NCI-H1092 treated with DMSO at 0.1 percent for 48 hours (cell line): ENCODE measurements at places on chromosomes 4 and X.
A peak's percentile ranks its signal among the peaks of the same experiment; 100 is the strongest.

DNA sequence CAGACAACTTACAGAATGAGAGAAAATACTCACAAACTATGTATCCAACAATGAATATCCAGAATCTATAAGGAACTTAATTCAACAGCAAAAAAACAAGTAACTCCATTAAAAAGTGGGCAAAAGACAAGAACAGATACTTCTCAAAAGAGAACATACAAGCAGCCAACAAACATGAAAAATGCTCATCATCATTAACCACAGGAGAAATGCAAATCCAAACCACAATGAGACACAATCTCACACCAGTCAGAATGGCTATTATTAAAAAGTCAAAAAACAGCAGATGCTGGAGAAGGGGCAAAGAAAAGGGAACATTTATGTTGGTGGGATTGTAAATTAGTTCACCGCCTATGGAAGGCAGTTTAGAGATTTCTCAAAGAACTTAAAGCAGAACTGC, 150.3 kb downstream of the FGF16 start:
- no peak for DNase-seq

DNA sequence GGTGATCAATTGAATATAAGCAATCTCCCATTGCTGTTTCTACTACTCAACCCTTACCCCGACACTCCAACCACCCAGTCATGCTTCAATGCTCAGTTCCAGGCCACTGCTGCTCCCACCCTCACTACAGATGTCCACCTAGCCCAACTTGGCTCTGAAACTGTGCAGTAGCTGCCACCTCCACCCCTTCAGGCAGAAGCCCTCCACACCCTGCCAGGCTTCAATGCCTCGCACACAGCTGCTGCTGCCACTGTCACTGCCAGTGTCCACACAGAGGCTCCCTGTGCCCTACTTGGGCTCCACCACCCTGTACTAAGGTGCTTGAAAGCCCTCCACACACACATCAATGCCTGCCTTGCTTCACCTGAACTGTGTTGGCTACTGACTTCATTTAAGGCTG, 34.6 kb downstream of the LAMTOR3 start:
- no peak for DNase-seq

DNA sequence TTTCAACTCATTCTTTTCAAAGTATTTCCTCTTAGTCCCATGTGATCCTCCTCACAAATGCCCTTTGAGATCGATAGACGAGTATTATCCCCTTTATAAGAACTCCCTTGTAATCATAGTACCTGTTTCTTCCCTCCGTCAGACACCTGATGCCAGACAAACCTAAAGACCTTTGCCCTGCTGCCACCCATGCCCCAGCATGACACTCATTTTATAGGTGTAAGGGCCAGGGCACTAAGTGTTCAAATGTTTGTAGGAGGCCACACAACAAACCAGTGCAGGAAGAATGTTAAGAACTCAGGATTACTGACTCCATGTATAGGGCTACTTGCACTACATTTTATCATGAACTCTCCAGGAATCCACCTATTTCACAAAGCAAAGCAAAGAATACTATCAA, 115.6 kb upstream of the DIAPH2 start:
- no peak for DNase-seq

DNA sequence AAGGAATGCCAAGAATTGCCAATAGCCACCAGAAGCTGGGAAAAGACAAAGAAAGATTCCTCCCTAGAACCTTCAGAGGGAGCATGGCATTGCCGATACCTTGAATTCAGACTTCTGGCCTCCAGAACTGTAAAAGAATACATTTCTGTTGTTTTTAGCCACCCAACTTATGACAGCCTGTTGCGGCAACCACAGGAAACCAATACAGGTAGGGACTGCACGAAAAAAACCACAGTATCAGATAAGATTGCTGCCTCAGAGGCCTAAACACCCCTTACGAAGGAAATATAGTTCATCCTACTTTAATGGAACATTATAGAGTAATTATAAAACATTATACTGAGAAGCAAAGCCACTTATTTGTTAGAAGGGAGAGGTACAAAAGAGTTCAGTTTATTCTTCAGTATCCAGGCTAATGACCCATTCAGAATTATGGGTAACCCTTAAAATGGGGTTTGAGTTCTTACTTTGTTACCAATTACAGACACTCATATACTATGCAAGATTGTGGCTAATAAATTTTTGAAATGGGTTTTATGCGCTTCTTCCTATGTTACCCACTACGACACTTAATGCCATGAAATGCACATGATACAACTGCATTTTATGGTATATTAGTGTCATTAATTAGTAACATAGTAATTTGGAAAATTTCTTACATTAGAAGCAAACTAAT, 37.4 kb upstream of the SMIM10L2A start:
- DNase-seq: no peak

GRCh38 chrX:15269618-15270521, at the start of gene ASB9:
Gene ASB9 (minus strand): TSS chrX:15270083. CDS start chrX:15269874, 209 bp downstream.
- no peak for DNase-seq

DNA sequence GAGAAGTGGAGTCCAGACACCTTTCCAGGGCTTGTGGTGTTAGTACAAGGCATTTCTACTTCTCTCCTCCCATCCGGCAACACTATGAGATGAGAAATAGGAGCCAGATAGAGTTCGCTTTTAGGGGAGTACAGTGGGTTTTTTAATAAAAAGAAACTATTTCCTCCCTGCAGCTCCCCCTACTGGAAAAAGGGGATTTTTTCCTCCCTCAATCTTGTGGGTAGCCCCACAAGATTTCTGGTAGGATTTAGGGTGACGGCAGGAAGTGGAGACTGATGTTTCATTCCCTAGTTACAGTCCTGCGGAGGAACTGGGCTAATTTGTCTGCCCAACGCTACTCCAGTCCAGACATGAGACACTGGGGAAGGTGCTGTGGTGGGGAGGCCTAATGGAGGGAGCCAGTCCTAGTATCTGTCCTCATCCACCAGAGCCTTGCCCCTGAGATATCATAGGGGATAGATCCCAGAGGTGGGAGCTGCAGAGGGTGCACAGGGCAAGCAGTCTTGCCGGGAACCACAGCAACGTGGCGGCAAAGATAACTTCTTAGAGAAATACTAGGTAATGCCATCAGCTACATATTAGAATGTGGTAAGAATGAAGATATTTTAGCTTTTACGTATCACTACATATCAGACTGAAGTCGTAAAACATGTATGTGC, 45.5 kb upstream of the PRKG2 start:
- DNase-seq: no peak

DNA sequence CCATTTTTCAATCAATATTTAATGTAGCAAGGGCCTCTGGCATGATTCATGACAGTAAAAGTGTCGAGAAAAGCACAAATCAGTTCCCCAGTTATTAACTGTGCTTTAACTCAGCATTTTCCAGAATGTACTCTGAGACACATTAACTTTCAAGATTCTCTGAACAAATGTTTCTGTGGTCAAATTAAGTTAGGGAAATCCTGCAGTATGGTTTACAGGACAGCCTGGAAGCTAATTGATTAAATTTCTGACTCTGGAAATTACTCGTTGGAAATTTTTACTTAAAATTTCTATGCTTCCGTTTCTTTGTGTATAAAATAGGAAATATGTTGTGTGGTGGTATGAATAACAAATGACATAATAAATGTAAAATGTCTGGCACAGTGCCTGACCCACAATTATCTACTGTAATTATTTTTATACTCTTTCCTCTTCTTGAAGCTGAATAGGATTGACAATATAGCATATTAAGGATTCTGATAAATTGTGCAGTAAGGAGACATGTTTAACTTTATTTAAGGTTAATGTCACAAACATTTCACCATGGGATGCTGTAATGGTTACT, 33.7 kb downstream of the STK32B start:
- DNase-seq: no peak

DNA sequence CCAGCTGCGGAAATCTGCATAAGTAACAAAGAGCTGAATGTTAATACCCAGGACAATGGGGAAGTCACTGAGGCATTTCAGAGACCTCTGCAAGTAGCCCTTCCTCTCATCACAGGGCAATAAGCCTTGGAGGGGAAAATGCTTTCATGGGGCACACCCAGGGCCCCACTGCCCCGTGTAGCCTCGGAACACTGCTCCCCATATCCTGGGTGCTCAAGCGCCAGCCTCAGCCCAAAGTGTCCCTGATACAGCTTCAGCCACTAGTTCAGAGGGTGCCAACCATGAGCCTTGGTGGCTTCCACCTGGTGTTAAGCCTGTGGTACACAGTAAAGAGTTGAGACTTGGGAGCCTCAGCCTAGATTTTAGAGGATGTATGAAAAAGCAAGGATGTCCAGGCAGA, 402.8 kb upstream of the CXorf51A start:
- DNase-seq: no peak

GRCh38 chr4:4391866-4392265, 5.0 kb downstream of the NSG1 start:
- no peak for DNase-seq

- no peak for DNase-seq
Measured at GRCh38 chr4:106647451-106647850, 278.9 kb upstream of the GIMD1 start.

DNA sequence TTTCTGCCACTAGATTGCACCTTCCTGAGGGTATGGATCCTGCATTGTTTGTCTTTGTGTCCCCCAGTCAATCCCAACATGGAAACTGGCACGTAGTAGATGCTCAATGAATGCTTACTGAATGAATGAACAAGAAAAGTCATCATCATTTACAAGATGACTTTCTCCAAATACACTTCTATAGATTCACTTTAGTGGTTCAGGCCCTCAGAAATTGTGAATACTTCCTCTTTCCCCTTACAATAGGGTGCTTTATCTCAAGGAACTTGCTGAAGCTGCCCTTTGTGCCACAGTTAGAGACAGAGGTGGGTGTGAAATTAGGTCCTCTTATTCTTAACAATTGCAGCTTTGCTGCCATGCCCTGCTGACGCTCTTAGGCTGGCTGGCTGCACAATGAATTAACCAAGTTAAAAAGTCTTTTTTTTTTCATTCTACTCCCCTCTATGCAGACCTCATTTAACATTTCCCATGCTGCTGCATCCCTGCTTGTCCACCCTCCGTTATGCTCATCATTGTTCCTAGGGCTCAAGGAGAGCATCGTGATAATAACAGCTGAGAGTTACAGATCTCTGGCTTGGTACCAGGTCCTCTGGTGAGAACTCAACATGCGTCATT, 108.0 kb upstream of the ZNF518B start:
- no peak for DNase-seq

GRCh38 chrX:74924449-74925224, 615 bp downstream of the NEXMIF start:
- peak; percentile 81 for DNase-seq

GRCh38 chrX:122586831-122587230, 597.2 kb upstream of the GRIA3 start:
- no peak for DNase-seq

- DNase-seq: peak; percentile 82
Measured at GRCh38 chr4:165464813-165465381, 86.1 kb downstream of the CPE start.

- DNase-seq: peak; percentile 87
Measured at GRCh38 chrX:44675362-44676024, 132.8 kb upstream of the FUNDC1 start.

DNA sequence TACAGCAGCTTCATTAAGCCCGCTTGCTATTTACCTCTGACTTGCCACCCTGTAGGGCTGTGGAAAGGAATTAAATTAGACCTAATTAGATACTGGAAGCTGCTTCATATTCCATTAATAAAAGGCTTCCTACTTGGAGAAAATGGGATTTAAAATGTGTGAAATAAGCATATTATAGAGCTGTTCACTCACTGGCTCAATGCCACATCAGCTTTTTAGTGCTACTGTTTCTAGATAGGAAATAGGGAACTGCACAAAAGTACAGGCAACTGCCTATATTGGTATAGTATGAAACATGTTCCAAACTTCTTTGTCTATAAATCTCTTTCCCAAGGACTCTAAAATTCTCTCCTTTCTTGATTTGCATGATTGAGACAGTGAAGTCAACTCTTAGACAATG, 407.9 kb upstream of the AADAT start:
- no peak for DNase-seq

DNA sequence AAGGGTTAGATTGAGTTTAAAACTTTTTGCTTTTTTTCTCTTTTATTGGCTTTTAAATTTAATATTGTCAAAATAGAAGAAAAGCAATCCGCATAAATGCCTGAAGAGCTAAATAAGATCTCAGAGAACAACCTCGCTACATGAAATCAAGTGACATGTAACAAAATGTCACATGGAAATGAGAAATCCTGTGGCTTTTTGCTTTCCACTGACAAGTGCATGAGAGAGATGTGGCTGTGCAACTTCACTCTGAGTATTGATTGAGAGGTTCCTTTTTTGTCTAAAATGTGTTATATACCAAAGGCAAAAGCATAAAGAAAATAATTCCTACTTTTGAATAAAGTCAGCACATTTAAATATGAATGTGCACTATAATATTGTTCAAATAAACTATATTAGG, 263.5 kb downstream of the MAPK10 start:
- DNase-seq: no peak

DNA sequence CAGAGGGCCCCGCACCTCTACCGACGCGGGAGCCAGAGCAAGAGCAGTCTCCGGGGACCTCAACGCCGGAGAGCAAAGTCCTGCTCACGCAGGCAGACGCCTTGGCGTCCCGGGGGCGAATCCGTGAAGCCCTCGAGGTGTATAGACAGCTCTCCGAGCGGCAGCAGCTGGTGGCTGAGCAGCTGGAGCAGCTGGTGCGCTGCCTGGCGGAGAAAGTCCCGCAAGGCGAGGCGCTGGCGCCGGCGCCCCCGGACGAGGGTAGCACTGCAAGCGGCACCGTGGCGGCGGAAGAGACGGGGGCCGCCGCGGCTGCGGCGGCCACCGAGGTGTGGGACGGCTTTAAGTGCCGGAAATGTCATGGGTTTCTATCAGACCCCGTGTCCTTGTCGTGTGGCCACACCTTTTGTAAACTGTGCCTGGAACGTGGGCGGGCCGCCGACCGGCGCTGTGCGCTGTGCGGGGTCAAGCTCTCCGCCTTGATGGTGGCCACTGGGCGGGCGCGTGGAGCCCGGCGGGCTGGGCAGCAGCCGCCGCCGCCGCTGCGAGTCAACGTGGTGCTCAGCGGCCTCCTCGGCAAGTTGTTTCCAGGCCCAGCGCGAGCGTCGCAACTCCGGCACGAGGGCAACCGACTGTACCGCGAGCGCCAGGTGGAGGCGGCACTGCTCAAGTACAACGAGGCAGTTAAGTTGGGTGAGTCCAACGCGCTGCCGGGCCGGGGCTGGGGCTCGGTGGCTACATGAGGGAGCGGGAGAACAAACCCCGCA, 672 bp downstream of the LONRF3 start:
- DNase-seq: peak; percentile 26

DNA sequence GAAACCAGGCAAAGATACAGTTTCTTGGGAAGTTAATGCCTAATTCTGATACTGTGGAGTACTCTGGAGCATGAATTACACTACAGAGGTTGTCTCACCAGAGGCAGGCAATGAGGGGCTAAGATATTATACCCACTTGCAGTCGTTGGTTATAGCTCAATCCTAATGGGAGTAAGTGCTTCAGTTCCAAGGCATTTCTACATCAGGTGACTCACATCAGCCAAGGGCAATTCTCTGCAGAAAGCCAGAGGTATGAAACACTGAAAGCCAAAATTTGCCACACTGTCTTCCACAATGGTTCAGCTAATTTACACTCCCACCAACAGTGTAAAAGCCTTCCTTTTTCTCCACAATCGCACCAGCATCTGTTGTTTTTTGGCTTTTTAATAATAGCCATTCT, 174.0 kb upstream of the IL15 start:
- no peak for DNase-seq

GRCh38 chrX:77668391-77669237, 117.4 kb downstream of the ATRX start:
- no peak for DNase-seq
